Peyer's patch (tissue), 4 donors: ENCODE measurements at places on chromosomes 1 and 21. TPM values are rescaled to one million over a fixed set of nuclear protein-coding genes. Genes with fewer than 3 reads are reported as not detected.

GRCh38 chr1:68745011-68745410 is 248.1 kb upstream of the DEPDC1 start:
- H3K27me3 ChIP-seq = no peaks in the 10 kb centered on the region
- H3K4me3 ChIP-seq = no peak overlapping the region
- peak overlapping the region; percentile 22 for H3K27ac ChIP-seq
- H3K36me3 ChIP-seq = no peaks in the 10 kb centered on the region

GRCh38 chr1:37822906-37823815 is 15.2 kb upstream of the YRDC start:
- H3K27ac ChIP-seq = no peak overlapping the region
- H3K36me3 ChIP-seq = peaks cover 55% of the 10 kb centered on the region
- H3K4me1 ChIP-seq = no peaks in the 10 kb centered on the region
- no peak overlapping the region for H3K4me3 ChIP-seq
- no peaks in the 10 kb centered on the region for H3K27me3 ChIP-seq
- DNase-seq = no peak

DNA sequence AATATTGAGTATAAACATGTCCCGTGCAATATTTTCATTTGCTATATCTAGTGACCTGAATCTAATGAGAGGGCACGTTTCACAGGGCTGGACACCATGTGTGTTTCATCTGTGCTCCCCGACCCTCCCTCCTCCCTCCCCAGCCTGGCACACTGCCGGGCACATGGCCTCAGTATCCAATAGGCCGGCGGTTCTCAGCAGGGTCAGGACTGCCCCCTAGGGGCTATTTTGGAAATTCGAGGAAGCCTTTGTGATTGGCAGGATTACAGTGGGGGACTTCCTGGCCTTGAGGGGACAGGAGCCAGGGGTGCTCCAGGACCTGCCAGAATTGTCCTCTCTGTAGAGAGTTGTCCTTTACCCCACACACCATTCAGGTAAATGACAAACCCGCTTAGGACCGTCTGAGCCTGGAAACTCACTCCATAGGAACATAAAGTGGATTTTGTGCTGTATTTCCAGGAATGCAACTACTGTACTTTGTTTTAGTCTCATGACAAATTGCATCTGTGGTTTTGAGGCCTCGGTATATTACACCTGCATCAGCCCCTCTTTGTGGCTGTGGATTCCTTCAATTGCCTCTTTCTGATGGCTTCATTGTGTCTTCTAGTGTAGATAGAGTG is 109.5 kb upstream of the SIM2 start:
- no peaks in the 10 kb centered on the region for H3K4me1 ChIP-seq
- no peaks in the 10 kb centered on the region for H3K36me3 ChIP-seq
- H3K27ac ChIP-seq = no peak overlapping the region
- no peak for DNase-seq

GRCh38 chr1:37755290-37755689 is 9.6 kb downstream of the EPHA10 start:
- no peak for DNase-seq
- H3K27me3 ChIP-seq = peaks cover 14% of the 10 kb centered on the region
- no peaks in the 10 kb centered on the region for H3K4me1 ChIP-seq
- H3K36me3 ChIP-seq = no peaks in the 10 kb centered on the region
- H3K4me3 ChIP-seq = no peak overlapping the region

DNA sequence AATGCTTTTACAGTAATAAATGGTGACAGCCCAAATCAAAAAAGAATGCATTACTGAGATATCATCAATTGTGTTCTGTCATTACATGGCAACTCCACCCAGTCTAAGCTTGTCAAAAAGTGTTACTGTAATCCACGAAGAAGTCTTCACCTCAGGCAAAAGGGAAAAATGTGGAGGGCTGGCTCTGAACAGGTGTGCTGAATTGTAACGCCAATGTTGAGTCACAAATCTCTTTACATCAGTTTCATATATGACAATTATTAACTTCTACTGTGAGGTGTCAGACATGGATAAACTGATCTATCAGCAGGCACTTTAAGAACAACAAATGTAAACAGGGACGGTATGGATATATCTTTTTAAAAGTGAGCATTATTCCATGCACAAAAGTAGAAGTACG is 98.5 kb upstream of the DMRTA2 start:
- no peak overlapping the region for H3K4me3 ChIP-seq
- no peak overlapping the region for H3K27ac ChIP-seq
- DNase-seq = no peak
- H3K27me3 ChIP-seq = no peaks in the 10 kb centered on the region
- H3K36me3 ChIP-seq = no peaks in the 10 kb centered on the region
- no peaks in the 10 kb centered on the region for H3K4me1 ChIP-seq

Gene PIK3CD
- total RNA-seq = 4.1 TPM

- no peak overlapping the region for H3K4me3 ChIP-seq
- no peaks in the 10 kb centered on the region for H3K27me3 ChIP-seq
- no peaks in the 10 kb centered on the region for H3K4me1 ChIP-seq
- H3K36me3 ChIP-seq = no peaks in the 10 kb centered on the region
- no peak for DNase-seq
- H3K27ac ChIP-seq = no peak overlapping the region
Measured at GRCh38 chr1:166174108-166174507, 7.3 kb upstream of the FAM78B start.

- peak overlapping the region; percentile 92 for H3K27ac ChIP-seq
- DNase-seq = no peak
- H3K4me3 ChIP-seq = no peak overlapping the region
- peaks cover under 1% of the 10 kb centered on the region for H3K27me3 ChIP-seq
- no peaks in the 10 kb centered on the region for H3K4me1 ChIP-seq
Measured at GRCh38 chr21:46092026-46092764, 5.7 kb upstream of the COL6A2 start.

- no peak for DNase-seq
- no peaks in the 10 kb centered on the region for H3K4me1 ChIP-seq
- H3K27ac ChIP-seq = no peak overlapping the region
- no peaks in the 10 kb centered on the region for H3K27me3 ChIP-seq
- no peak overlapping the region for H3K4me3 ChIP-seq
Measured at GRCh38 chr1:161946071-161946987, 77.3 kb downstream of the OLFML2B start.
